Naive thymus-derived CD4-positive, alpha-beta T cell (primary cell): ENCODE measurements at places on chromosomes 6 and 20.

GRCh38 chr20:60236613-60237012 lies 278.4 kb downstream of the CDH26 start:
- H3K36me3 ChIP-seq = no peaks in the 10 kb centered on the region
- no peaks in the 10 kb centered on the region for H3K27me3 ChIP-seq
- no peaks in the 10 kb centered on the region for H3K4me1 ChIP-seq
- no peak overlapping the region for H3K4me3 ChIP-seq
- H3K27ac ChIP-seq = no peak overlapping the region

DNA sequence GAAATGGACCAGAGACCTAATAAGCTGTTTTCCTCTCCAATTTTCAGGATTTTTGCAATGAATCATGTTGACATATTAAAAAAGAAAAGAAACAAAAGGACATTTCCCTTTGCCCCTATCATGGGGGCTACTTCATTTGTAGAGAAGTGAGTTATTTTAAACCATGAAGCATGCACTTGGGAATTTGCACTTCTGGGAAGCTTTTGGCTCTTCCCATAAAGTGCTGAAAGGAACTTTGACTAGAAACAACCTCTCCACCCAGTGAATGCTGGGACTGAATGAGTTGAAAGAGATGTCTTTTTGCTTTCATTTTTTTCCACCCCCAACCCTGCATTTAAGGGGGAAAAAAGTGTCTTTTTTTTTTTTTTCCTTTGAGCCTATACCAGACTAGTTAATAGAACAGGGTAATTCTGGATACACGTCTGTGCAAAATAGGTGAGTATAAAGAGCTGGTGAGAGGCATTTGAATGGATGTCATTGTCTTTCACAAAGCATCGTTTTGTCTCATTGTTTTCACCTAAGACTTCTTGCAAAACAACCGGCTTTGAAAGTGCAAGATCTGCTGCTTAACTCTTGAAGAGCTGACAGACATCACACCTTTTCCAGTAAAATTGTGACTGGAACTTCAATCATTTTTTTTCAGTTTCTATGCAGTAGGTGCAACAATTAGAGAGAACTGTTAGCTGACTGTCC lies 138.7 kb upstream of the BACH2 start:
- no peaks in the 10 kb centered on the region for H3K36me3 ChIP-seq
- H3K4me1 ChIP-seq = no peaks in the 10 kb centered on the region
- H3K4me3 ChIP-seq = no peak overlapping the region
- no peak overlapping the region for H3K27ac ChIP-seq
- H3K27me3 ChIP-seq = no peaks in the 10 kb centered on the region

DNA sequence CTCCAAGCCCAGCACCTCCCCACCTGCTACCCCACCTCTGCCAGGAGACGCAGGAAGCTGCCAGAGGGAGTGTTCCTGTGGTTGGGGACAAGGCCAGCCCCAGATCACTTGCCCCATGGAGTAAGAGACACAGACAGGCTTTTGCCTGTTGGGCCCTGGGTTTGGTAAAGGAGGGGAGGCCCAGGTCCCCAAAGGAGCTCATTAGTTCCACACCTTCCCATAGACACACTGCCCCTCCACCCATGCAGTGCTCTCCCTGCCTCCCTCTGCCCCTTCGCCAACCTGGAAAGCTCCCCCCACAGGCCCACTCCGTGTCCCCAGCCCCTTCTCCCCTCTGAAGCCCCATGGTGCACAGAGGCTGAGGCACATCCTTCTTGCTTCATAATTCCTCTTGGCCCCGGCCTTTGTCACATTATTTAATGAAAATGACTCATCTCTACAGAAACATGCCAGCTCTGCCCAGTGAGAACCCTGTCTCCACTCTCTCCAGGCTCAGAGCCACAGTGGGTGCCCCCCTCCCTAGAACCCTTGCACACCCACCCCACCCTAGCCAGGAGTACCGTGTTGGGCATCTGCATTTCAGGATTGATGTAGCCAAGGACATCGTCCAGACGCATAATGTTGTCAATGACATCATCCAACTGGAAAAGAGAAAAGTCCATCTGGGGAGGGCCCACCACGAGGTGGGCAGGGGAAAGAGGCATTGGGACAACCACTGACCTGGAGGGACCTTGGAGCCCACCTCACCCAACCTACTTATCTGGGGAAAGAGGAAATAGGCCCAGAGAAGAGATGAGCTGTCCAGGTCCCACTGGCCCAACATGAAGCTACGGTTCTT lies 46.0 kb downstream of the TFEB start:
- no peak overlapping the region for H3K4me3 ChIP-seq
- no peaks in the 10 kb centered on the region for H3K27me3 ChIP-seq

- H3K27ac ChIP-seq = no peak overlapping the region
- DNase-seq = no peak
- H3K27me3 ChIP-seq = no peaks in the 10 kb centered on the region
Observed at GRCh38 chr6:146433881-146434731, 109.5 kb upstream of the RAB32 start.

DNA sequence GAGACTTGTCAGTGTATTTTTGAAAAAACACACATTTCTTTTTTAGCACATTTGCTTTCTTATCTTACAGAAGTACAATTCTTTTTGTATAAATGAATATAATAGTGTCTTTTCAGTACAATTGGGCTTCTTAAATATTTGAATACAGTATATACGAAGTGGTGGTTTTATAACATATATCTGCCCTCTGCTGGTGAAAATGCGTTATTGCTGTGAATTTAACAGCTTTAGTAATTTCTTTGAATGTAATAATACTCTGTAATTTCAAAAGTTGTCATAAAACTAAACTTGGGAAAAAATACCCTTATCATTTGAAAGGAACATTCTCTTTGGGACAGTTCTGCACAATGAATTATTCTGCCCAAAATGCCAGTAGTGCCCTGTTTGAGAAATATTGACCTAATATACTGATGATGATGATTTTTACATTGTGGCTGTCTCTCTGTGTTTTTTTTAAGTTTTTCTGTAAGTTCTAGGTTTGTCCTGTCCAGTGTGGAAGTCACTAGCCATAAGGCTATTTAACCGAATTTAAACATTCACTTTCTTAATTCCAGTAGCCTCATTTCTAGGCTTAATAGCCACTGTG lies 19.0 kb downstream of the SMAP1 start:
- no peak overlapping the region for H3K27ac ChIP-seq
- no peaks in the 10 kb centered on the region for H3K36me3 ChIP-seq
- no peaks in the 10 kb centered on the region for H3K27me3 ChIP-seq
- no peak overlapping the region for H3K4me3 ChIP-seq

DNA sequence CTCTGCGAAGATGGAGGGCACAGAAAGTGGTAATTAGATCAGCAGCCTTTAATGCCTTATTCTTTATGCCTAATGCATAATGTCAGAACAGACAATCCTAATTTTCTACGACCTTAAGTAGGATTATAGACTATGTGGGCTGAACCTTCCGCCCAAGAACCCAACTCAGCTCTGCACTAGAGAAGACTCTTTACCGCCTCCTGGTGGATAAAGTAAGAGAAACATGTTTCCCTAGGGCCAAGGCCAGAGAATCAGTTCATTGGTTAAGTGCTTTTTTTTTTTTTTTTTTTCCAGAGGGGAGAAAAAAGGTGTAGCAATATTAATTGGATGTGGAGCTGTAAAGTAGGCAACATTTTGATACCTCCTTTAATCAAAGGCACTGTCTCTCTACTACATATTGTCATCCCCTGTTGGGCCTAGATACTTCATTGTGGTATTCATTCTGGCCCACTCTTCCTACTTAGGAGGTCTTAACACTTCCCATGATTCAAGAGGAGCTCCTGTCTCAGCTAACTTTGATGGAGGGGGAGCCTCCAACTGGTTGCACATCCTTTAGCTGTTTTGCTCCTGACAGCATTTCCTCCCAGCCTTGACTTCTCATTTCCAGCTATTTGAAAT lies 124.9 kb upstream of the NRN1 start:
- peak; percentile 13 for DNase-seq
- H3K27me3 ChIP-seq = no peaks in the 10 kb centered on the region
- no peaks in the 10 kb centered on the region for H3K4me1 ChIP-seq
- no peaks in the 10 kb centered on the region for H3K36me3 ChIP-seq
- H3K4me3 ChIP-seq = no peak overlapping the region

GRCh38 chr20:36051318-36052116 lies 83.1 kb downstream of the CNBD2 start:
- H3K27ac ChIP-seq = peak overlapping the region; percentile 91
- H3K36me3 ChIP-seq = peaks cover 6% of the 10 kb centered on the region
- H3K4me1 ChIP-seq = peaks cover 6% of the 10 kb centered on the region
- peak overlapping the region; percentile 91 for H3K4me3 ChIP-seq
- no peak for DNase-seq

DNA sequence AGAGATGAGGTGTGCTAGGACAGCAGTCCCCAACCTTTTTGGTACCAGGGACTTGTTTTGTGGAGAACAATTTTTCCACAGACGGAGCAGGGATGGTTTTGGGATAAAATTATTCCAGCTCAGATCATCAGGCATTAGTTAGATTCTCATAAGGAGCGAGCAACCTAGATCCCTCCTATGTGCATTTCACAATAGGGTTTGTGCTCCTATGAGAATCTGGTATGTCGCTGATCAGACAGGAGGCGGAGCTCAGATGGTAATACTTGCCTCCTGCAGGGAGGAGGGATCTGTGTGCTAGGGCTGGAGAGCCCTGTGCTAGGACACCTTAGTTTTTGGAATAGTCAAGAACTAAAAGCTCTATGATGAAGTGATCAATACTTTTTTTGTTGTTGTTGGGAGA lies 2.5 kb downstream of the SMIM13 start:
- no peak overlapping the region for H3K4me3 ChIP-seq
- no peaks in the 10 kb centered on the region for H3K27me3 ChIP-seq
- H3K4me1 ChIP-seq = peaks cover 11% of the 10 kb centered on the region

DNA sequence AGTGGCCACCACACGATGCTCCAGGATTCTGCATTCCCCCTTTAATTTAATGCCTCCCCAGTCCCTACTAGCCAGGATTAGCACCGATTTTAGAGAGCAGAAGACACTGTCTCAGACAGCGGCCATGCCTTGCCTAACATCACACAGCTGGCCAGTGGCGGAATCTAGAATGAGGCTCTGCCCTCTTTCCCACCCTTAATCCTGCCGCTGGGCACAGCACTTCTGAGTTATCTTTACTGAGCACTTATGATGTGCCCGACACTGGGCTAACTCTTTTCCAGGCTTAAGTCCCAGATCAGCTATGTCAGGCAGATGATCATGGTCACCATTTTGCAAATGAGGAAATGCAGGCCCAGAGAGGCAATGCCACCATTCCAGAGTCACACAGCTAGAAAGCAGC lies 5.6 kb upstream of the BPIFA2 start:
- no peaks in the 10 kb centered on the region for H3K36me3 ChIP-seq
- no peak overlapping the region for H3K27ac ChIP-seq
- H3K4me3 ChIP-seq = no peak overlapping the region

- H3K4me1 ChIP-seq = no peaks in the 10 kb centered on the region
- H3K27ac ChIP-seq = no peak overlapping the region
- H3K4me3 ChIP-seq = no peak overlapping the region
- DNase-seq = no peak
- no peaks in the 10 kb centered on the region for H3K27me3 ChIP-seq
- no peaks in the 10 kb centered on the region for H3K36me3 ChIP-seq
Observed at GRCh38 chr20:41938353-41938752, 320.2 kb upstream of the CHD6 start.

GRCh38 chr6:17927705-17928104 lies 59.7 kb downstream of the KIF13A start:
- no peak overlapping the region for H3K4me3 ChIP-seq
- no peak overlapping the region for H3K27ac ChIP-seq
- no peaks in the 10 kb centered on the region for H3K36me3 ChIP-seq
- H3K4me1 ChIP-seq = no peaks in the 10 kb centered on the region

DNA sequence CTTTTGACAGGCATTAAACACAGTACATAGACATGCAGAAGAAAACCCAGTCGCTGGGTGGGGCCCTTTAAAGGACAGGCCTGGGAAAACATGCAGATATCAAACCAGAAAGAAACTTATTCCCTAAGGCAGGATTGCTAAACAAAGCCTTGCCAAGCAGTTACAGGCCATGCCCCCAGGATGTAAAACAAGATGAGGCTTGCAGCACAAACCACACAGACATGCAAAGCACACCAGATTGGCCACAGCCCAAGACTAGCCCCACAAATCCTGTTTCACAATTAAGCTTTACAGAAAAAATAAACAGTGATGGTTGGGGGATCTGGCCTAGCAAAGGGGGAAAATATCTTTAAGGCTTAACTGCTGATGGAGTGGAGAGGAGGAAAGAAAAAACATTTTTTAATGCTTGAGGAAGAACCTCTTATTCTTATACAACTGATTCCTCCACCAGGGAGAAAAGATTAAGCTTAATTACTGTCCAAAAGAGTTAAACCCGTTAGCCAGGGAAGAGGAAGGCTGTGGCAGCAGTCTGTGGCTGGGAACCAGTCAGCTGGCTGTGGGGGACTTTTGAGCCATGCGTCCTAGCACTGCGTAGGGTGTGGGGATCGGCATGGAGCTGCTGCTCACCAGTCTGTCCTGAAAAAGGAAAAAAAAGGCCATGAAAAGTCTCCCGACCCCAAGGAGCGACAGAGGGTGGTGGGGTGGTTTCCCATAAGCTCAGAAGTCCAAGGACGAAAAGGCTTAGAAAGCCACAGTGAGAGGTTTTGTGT lies 28.4 kb downstream of the COL19A1 start:
- H3K27ac ChIP-seq = no peak overlapping the region
- H3K4me1 ChIP-seq = no peaks in the 10 kb centered on the region
- H3K36me3 ChIP-seq = no peaks in the 10 kb centered on the region
- no peak for DNase-seq
- H3K27me3 ChIP-seq = no peaks in the 10 kb centered on the region

DNA sequence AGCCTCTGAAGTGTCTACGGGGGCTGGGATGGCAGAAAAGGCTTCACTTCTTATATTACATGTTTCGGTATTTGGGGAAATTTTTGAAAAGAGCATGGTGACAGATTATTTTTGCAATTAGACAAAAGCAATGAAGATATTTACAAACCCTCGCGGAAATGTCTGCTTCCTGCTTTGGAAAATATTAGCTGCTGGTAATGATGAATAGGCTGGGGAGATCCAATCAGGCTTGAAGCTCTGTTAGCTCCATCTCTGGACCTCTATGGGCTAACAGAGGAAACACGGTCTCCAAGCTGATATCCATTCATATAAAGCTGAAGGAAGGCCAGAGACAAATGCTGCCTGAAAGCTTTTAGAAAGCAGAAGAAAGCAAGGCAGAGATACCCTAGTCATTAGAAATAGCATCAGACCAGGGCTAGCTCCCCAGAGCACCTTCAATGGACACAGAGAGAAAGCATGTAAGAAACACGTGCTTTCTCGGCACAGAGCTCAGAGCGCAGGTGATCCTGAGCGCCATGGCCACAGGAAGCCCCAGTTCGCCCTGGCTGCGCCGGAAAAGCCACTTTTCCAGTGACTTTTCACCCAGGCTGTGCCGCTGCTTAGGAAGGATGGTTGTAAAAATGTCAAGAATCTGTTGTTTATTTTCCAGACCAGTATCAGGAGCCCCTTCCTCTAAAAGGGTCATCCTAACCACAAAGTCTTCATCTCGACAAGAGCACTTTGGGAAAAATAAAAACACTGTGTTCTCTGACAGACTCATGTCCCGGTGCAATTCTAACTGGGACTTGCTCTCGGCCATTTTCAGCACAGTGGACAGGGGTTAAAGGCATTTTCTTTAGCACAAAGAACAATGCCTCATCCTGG lies 68.5 kb upstream of the NFATC2 start:
- no peak overlapping the region for H3K27ac ChIP-seq
- H3K27me3 ChIP-seq = no peaks in the 10 kb centered on the region
- no peak overlapping the region for H3K4me3 ChIP-seq
- H3K4me1 ChIP-seq = no peaks in the 10 kb centered on the region
- DNase-seq = no peak
- H3K36me3 ChIP-seq = no peaks in the 10 kb centered on the region

- no peak overlapping the region for H3K4me3 ChIP-seq
- peaks cover 64% of the 10 kb centered on the region for H3K4me1 ChIP-seq
- no peaks in the 10 kb centered on the region for H3K27me3 ChIP-seq
- DNase-seq = peak; percentile 60
Observed at GRCh38 chr6:142871910-142872331, 73.1 kb downstream of the HIVEP2 start.
